ENCODE measurements at places on chromosomes 12 and 14.

- DNase-seq = no peak
These were observed 17.4 kb downstream of the FMNL3 start for GRCh38 chr12:49689785-49690184.

- peak; percentile 31 for DNase-seq
These were observed 13.6 kb downstream of the TTC9 start for GRCh38 chr14:70655110-70655826.

DNA sequence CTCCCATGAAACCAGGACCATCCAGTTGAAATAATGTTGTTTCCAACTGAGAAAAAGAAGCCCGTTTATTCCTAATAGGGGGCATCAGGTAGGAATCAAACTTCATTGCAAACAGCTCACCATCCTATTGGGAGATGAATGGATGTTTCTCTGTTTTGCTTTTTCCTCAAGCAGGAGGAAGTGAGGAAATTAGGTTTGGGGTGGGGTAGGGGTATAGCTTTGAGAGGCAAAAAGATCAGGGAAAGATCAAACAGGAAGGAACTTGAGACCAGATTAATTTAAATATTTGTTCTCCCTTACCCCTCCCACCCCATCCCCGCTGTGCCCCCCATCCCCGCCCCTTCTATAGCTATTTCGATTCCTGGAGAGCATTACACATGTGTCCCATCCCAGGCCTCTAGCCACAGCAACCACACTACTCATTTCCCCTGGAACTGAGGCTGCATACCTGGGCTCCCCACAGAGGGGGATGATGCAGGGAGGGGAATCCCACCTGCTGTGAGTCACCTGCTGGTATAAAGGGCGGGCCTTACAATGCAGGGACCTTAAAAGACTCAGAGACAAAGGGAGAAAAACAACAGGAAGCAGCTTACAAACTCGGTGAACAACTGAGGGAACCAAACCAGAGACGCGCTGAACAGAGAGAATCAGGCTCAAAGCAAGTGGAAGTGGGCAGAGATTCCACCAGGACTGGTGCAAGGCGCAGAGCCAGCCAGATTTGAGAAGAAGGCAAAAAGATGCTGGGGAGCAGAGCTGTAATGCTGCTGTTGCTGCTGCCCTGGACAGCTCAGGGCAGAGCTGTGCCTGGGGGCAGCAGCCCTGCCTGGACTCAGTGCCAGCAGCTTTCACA lies at the start of gene IL23A:
TSS of gene IL23A (plus strand) at position 577 of the 850 bp plus-strand sequence. CDS start at position 738, 161 bp downstream.
- no peak for DNase-seq

DNA sequence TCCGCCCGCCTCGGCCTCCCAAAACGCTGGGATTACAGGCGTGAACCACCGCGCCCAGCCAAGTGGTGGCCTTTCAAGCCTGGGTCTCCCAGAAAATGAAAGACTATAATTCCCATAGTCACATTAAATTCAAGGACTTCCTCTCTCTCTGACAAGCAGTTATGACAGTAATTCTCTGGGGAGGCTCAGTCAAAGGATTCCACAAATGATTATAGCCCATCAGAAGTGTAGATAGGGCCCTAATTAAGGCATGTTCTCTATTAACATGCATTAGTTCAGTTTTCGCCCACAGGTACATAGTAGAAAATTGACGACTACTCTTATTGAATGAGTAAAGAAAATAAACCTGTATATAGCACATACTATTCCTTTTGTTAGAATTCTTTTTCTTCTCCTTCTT lies 16.4 kb downstream of the PRMT8 start:
- DNase-seq = no peak

- DNase-seq = no peak
These were observed 15.5 kb upstream of the MGP start for GRCh38 chr12:14901228-14901562.

DNA sequence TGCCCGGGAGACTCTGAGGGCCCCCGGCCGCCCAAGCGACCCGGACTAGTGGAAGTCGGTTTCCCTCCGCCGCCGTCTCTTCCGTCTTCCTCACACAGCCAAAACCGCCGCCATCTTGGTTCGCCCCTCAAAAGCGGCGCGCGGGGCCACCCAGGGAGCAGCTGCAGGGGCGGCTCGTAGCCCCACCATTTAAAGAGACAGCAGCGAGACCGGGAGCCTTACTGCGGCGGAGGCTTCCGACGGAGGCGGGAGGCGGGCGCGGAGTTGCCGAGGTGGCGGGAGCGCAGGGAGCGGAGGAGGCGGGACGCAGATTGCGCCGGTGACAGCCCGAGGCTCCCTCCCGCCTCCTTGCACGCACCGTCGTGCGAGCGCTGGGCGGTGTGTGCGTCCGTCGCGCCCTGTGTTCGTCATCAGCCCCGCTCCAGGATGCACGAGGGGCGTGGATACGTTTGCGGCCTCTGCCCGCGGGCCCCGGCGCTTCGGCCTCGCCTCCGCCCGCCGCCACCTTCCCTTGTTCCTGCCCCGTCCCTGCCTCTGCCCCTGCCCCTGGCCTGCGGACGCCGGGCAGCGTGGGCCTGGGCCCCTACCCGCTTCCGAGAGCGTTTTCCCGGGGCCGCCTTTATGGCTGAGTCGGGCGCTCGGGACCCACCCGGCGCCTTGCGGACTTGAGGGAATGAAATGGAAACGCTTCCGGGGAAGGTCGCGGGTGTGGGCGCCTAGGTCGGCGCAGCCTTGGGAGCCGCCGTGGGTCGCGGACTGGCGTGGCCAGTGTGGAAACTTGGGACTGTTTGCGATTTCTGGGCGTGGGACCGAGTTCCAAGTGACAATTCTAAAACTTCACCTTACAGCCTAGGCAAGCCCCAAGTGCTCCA lies at the start of gene PPP4R3A:
TSS of gene PPP4R3A (minus strand) at position 140 of the 872 bp plus-strand sequence. CDS start 663 bp downstream, outside the sequence.
- peak; percentile 97 for DNase-seq

- DNase-seq = no peak
These were observed 11.5 kb upstream of the OR11G2 start for GRCh38 chr14:20179218-20179617.

- DNase-seq = no peak
These were observed 25.0 kb downstream of the YAF2 start for GRCh38 chr12:42213023-42213422.

DNA sequence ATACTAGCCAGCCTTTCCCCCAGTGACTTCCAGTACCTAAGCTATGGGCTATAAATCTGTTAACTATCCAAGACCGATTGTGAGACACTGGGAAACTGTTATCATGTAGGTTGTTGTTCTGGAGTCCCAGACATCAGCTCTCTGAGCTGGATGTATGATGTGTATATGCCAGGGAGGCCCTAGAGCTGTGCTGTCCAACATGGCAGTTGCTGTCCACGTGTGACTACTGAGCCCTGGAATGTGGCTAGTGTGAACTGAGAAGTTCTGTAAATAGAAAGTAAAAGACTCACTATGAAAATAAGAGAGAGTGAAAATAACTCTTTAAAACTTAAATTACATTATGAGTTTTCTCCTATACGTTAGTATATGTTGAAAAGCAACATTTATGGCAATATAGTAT lies 755.8 kb upstream of the FBXO33 start:
- DNase-seq = no peak

GRCh38 chr12:57454566-57455373 lies at the start of gene INHBE:
INHBE (plus strand) TSS chr12:57455307; CDS start chr12:57455537, 230 bp downstream.
- DNase-seq = peak; percentile 45

- DNase-seq = no peak
These were observed 239.4 kb downstream of the C12orf75 start for GRCh38 chr12:105569886-105570285.

DNA sequence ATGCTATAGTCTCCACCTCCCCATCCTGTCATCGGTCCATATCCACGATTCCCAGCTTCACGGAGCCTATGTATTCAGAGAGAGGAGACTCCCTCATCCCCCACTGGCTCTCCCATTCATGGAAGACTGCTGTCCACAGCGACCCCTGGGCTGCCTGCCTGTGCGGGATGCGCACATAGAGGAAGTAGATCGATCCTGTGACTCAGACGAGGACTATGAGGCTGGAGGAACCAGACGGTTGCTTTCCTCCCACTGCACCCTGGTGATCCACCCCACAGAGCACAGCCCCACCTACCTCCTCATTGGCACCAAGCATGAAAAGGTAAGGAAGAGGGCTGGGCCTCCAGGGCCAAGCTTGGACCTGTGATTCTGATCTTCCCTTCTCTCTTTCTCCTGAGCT lies 24.4 kb downstream of the PIGH start:
- DNase-seq = no peak

GRCh38 chr14:47365233-47365632 lies 310.2 kb downstream of the MDGA2 start:
- peak; percentile 16 for DNase-seq

- no peak for DNase-seq
These were observed 70.3 kb downstream of the COX16 start for GRCh38 chr14:70289138-70289537.
